Left renal cortex interstitium (tissue), 4 donors: ENCODE measurements at places on chromosomes 3 and 15. TPM values are rescaled to one million over a fixed set of nuclear protein-coding genes. Genes with fewer than 3 reads are reported as not detected.

DNA sequence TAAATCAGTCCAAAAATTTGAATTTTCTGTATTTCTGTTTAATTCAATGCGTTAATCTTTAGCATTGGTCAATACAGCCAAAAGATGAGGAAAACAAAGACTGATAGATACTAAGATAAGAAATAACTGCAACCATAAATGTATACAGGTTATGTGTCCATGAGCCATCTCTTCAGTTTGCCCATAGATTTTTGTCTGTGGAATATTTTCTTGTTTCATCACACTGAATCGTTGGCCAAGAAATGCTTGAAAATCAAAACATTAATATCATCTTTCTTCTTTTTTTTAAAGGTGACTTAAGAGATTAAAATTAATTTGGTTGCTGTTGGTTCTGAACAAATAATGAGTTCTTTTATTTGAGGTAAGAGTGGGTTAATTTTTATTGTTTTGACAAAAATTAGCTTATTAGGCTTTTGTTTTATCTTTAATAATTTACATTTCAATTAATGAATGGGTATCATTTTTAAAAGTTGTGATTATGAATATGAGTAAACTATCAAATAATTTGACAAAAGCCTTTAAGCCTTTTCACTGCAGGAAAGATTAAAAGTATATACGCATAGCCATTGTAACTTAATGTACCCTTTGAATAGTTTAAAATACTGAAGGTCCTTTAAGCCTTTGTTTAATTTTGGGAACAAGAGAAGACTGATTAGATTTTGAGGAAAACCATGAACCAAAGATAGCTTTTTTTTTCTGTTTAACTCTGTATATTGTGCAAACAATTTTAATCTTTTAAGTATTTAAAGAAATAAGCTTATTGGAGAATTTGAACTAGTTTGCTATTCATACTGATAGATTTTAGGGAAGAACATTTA lies 14.7 kb upstream of the CHD2 start:
- no peak for DNase-seq

GRCh38 chr3:89571707-89572106 lies 464.3 kb downstream of the EPHA3 start:
- no peak for DNase-seq

- no peak for DNase-seq
Measured at GRCh38 chr15:84598993-84599392, 1.8 kb upstream of the ZSCAN2 start.

- no peak for DNase-seq
Measured at GRCh38 chr15:74636984-74637383, 21.3 kb downstream of the CLK3 start.

DNA sequence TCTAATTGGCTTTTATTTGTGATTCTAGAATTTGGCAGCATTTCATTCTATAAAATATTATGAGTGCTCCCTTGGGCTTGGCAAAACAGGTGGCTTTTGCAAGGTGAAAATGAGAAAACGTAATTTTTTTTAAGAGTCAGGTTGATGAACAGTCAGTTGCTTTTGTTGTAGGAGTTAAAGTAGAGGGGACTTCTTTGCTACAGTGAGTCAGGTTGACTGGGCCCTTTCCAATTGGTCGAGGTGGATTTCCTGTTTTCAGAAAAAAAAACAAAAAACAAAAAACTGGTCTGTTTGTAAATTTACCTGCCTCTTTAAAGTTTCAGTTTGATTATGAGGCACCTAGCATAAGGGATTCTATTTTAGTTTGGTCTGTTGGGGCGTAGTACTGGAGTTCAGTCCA lies 1469.4 kb upstream of the GBE1 start:
- no peak for DNase-seq

DNA sequence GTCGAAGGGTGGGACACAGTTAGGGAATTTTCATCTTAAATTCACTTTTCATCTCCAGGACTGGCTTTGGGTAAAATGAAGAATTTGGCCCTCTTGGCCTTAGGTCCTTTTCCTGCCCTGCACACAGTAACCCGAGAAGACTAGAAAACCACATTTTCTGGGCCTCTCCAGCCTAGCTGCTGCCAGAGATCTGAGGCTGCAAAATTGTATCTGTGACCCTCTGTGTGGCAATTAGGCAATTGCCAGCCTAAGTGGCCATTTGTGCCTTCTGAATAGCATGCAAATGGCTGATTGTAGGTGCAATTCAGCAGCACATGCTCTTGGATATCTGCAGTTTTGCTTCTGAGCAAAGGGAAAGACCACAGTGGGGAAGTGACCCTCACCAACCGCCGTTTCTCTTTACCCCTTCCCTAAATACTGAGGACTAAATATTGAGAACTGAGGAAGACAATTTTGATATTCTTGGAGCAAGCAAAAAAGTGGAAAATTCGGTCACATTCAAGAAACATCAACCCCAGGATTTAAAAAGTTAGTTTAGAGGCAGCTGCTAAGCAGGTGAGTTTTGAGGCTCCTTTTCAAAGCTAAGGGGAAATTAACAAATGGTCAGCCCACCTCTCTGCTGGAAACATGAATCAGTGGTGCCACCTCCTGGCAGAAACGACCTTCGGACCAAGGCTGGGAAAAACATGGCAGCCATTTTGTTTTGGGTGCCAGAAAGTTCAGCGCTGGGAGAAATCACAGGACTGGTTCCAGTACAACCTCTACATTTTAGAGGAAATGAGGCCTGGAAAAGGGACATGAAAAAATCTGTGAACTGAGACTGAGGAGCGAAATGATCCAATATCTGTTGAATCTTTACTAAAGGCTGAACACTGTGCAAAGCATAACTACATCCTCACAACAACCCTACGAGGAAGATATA lies 56.6 kb upstream of the PRTG start:
- no peak for DNase-seq

DNA sequence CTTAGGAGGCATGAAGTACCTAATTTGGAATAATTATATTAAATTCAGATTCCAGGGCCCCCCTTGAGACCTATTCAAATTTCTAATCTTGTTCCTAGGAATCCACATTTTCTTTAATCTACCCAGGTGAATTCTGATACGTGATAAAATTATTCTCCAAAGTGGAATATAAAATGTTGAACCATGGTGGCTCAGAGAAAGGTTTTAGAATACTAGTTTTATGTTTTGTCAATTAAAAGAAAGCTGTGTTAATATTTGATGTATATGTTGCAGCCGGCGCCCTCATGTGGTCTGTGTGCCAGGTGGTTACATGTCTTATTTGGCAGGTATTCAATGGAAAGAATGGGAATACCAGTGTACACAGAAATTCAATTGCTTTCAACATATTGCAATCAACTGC lies 321.8 kb downstream of the FEZF2 start:
- no peak for DNase-seq

IGSF10 gene
- 2.3 TPM for polyA plus RNA-seq

RARRES1 gene
- polyA plus RNA-seq, result 33.0 TPM

ATP2B2 gene
- 0.44 TPM for polyA plus RNA-seq

ATP13A3 gene
- polyA plus RNA-seq, result 84.8 TPM
